Activated CD8-positive, alpha-beta T cell treated with anti-CD3 and anti-CD28 coated beads, Interleukin-2, amount 10 ng/mL, durations not matched to agents 7 days and 5 days (primary cell): ENCODE measurements at places on chromosomes 4 and X. TPM values are rescaled to one million over a fixed set of nuclear protein-coding genes. Genes with fewer than 3 reads are reported as not detected.

- DNase-seq, result no peak
Measured at GRCh38 chr4:181468451-181468850, 774.8 kb upstream of the TENM3 start.

DNA sequence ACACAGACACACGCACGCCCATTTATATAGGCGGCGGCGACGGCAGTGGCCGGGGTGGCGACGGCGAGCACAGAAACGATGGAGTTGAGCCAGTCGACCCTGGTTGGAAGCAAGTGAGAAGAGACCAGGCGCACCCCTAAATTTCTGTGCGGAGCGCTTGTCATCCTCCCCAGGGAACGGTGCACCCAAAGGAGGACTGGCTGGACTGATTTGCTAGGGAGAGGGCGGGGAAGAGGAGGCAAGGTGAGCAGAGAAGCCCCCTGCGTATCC, 302 bp downstream of the NHS start:
- no peak for DNase-seq

- no peak for DNase-seq
Measured at GRCh38 chr4:89072921-89073320, 15.9 kb upstream of the FAM13A start.

DNA sequence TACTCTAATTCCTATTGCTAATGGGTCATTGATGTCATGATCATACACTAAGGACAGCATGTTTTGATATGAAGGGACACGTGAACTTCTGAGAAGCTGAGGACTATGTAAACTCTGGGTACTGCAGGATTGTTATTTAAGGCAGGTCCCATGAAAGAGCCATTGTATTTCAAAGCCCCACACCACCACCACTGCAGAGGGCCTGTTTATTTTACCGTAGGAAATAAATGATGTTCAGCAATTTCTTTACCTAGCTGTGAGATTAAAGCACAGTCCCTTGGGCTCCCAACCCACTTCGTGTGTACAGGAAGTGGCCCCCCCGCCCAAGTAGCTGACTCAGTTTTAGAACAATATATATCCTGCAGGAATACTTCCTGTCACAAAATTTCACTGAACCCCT, 89.8 kb upstream of the ACSL4 start:
- no peak for DNase-seq

- DNase-seq, result no peak
Measured at GRCh38 chr4:98833384-98833783, 95.5 kb downstream of the EIF4E start.

- DNase-seq, result no peak
Measured at GRCh38 chr4:184154199-184154598, 63.5 kb downstream of the ENPP6 start.

GRCh38 chr4:182124359-182124758, 118.8 kb upstream of the TENM3 start:
- DNase-seq, result no peak

DNA sequence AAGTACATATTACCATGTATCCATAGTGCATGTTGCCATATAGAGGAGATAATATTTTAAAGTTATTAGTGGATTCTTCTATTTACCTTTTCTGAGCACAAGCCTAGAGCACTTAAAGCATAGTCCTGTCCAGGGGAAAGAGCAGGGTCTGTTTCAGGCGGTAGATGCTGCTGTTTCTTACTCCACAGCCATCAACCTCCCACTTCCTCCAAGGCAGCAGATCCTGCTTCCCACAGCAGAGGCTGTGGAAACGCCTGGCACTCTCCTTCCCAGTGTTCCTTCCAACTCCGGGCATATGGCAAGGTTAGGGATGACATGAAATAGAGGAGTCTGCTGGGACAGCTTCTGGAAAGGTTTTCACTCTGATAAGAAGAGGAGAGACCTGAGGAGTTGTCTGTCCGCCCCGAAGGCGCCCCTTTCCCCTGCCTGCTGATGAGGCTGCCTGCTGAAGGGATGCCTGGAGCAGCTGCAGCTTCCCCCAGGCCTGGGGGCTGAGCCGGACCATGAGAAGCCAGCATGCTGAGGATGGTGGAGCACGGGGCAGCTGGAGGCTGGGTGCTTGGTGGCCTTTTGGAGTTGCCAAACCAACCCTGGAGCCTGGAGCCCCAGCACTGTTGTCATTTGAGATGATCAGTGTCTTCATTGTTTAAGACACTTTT, 43.9 kb upstream of the SLC25A4 start:
- no peak for DNase-seq

- DNase-seq, result no peak
Measured at GRCh38 chr4:95249426-95250021, 299.2 kb downstream of the UNC5C start.

DNA sequence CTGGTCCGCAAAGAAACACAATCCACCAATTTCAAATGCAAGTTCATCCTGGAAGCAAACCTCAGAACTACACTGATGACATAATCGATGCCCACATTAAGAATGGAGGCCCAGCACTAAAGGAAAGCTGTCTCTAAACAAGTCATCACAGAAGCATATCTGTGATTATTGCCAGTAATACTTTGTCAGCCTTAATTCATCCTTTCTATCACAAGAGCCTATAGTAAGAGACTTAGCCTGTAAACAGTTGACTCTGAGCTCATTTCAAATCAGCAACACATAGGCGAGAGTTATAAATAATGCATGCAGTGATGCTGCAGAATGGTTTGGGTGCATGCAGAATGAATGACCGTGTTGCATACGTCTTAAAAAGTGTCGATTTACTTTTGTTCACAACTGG, 105.9 kb upstream of the ZFP42 start:
- DNase-seq, result no peak

The ARHGAP6 gene
- not detected for total RNA-seq

The SLC4A4 gene
- 5.3 TPM for total RNA-seq

The SUPT20HL1 gene
- total RNA-seq, result not detected

The BST1 gene
- total RNA-seq, result 0.71 TPM
